ENCODE measurements at places on chromosomes 4 and X. TPM values are rescaled to one million over a fixed set of nuclear protein-coding genes. Genes with fewer than 3 reads are reported as not detected.

DNA sequence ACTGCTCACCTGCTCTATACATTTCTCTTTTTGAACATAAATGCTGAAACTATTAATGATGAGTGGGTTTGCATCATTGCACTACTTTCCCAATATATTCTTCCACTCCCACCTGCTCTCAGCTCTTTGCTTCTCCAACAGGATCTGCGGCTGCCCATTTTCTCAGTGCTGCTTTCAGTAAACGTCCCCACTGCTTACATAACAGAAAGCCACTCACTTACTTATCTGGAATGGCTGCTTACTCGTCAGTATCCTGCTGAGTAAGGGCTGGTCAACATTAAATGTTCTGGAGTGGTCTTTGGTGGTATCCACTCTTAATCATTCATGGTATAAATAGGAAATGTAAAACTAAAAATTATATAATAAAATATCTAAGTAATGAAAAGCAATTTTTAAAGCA, 112.8 kb upstream of the HPF1 start:
- DNase-seq, result no peak
- no peaks in the 10 kb centered on the region for H3K4me1 ChIP-seq
- no peaks in the 10 kb centered on the region for H3K27me3 ChIP-seq
- H3K27ac ChIP-seq, result no peak overlapping the region
- no peaks in the 10 kb centered on the region for H3K36me3 ChIP-seq
- H3K4me3 ChIP-seq, result no peak overlapping the region

Gene ADH1A
- total RNA-seq, result 202 TPM

- no peak overlapping the region for H3K4me3 ChIP-seq
- no peaks in the 10 kb centered on the region for H3K36me3 ChIP-seq
- DNase-seq, result no peak
- H3K4me1 ChIP-seq, result no peaks in the 10 kb centered on the region
- no peak overlapping the region for H3K27ac ChIP-seq
Observed at GRCh38 chrX:114710571-114710970, 126.7 kb downstream of the HTR2C start.

Gene SEL1L3
- 4.7 TPM for total RNA-seq

Gene F8A2
- not detected for total RNA-seq

DNA sequence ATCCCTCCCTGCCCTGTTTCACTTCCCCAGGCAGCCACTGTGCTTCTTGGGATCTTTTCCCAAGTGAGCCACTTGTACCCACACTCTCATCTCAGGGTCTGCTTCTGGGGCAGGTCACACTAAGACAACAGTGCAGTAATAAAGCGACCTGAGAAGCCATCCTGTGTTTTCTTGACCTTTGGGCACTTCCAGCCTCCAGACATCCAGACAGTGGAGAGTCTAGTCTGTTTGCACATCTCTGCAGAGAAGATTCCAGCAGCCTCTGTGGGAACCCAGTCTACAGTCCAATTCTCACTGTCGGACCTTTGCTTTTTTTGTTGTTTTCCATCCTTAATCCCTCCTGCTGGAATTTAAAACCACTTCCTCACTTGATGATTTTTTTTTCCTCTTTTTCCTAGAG, 50.3 kb upstream of the ATP6AP2 start:
- H3K4me1 ChIP-seq, result no peaks in the 10 kb centered on the region
- H3K27ac ChIP-seq, result no peak overlapping the region
- H3K36me3 ChIP-seq, result no peaks in the 10 kb centered on the region
- no peak overlapping the region for H3K4me3 ChIP-seq
- no peak for DNase-seq
- H3K27me3 ChIP-seq, result no peaks in the 10 kb centered on the region

DNA sequence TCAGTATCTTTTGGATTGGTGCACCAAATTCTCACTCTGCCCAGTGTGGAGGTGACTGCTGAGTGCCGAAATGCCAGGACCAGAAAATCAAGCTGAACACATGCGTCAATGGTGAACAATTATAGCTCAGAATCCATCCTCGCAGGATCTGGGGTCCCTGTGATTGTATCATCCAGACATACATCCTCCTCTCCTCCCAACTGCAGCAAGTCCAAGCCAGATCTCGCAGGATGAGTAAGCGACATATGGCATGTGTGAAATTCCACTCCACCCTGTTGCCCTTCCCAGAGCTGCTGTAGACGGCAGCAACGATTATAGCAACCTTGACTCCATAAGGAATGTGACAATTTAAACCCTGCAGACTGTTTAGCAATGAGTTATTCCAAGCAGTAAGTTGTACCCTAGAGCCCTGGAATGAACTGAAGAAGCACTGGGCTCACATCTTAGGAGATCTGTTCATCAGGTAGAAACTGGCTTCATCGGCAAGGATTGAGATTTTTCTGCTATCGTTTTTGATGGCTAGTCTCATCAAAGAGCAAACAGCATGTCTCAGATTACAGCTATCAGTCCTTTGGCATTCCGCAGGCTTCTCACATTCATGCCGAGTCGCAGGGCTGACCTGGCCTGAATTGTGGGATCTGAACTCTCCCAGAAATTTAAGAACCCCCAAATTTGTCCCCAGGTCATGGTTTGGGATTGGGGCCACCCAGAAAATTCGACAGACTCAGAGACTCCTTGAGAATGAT, 35.5 kb upstream of the SORBS2 start:
- H3K27me3 ChIP-seq, result no peaks in the 10 kb centered on the region
- H3K4me1 ChIP-seq, result no peaks in the 10 kb centered on the region
- H3K36me3 ChIP-seq, result no peaks in the 10 kb centered on the region
- H3K27ac ChIP-seq, result no peak overlapping the region

DNA sequence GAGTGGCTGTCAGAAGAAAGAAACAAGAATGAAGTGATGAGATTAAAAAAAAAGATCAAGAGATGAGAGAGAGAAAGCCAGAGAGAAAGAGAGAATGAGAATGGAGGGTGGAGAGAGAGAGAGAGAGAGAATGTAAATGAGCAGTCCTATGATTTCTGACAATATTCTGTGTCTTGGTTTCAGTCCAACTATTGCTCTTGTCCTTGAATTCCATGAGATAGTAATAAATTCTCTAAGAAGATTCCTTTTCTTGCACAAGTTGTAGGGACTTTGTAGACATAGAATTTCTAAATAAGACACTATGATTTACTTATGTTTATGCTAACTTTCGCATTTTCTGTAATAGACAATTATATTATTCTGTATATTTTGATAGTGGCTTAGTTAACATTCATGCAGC, 149.6 kb upstream of the CTSO start:
- H3K27me3 ChIP-seq, result no peaks in the 10 kb centered on the region
- no peak overlapping the region for H3K4me3 ChIP-seq
- no peaks in the 10 kb centered on the region for H3K4me1 ChIP-seq
- no peak for DNase-seq
- H3K36me3 ChIP-seq, result no peaks in the 10 kb centered on the region
- no peak overlapping the region for H3K27ac ChIP-seq

Gene DHRSX
- 27.3 TPM for total RNA-seq

DNA sequence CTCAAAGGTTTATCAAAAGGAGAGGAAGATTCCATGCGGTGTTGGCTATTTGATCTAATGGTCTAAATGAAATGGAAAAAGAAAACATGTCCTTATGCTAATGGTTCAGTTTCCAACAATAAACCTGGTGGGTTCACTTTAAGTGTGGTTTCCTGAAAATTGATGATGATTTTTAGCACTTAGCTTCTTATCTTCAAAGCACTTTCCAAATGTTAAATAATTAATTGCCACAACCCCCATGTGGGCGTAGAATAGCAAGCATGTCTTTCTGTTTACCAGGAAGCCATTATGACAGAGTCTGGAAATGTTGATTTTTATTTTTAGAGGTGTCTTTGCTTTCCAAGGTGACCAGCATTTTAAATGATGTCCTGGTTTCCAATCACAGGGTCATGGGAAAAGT, 134.8 kb upstream of the SLC4A4 start:
- H3K4me1 ChIP-seq, result peaks cover 2% of the 10 kb centered on the region
- H3K27ac ChIP-seq, result no peak overlapping the region
- DNase-seq, result no peak
- no peaks in the 10 kb centered on the region for H3K36me3 ChIP-seq

Gene F11
- total RNA-seq, result 54.6 TPM

DNA sequence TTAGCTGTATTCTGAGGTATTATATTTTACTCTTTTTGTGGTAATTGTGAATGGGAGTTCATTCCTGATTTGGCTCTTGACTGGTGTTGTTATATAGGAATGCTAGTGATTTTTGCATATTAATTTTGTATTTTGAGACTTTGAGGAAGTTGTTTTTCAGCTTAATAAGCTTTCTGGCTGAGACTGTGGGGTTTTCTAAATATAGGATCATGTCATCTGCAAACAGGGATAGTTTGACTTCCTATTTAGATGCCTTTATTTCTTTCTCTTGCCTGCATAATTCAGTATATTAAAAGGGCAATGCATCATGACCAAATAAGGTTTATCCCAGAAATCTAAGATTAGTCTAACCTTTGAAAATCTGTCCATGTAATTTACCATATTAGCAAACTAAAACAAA, 44.7 kb upstream of the EPGN start:
- no peak overlapping the region for H3K4me3 ChIP-seq
- H3K27ac ChIP-seq, result no peak overlapping the region
- DNase-seq, result no peak
- no peaks in the 10 kb centered on the region for H3K4me1 ChIP-seq
- H3K36me3 ChIP-seq, result no peaks in the 10 kb centered on the region

All from liver (tissue), 10 donors.